ENCODE measurements at places on chromosomes 2 and 18. TPM values are rescaled to one million over a fixed set of nuclear protein-coding genes. Genes with fewer than 3 reads are reported as not detected.

The SLC8A1 gene
- 112 TPM for total RNA-seq

The IL1RL1 gene
- total RNA-seq = 4.9 TPM

The RTP5 gene
- total RNA-seq = not detected

The TSPYL6 gene
- 0.25 TPM for total RNA-seq

The PTH2R gene
- total RNA-seq = 0.33 TPM

The HOXD1 gene
- not detected for total RNA-seq

The CFAP65 gene
- not detected for total RNA-seq

The HPCAL1 gene
- 6.5 TPM for total RNA-seq

The FOSL2 gene
- 44.4 TPM for total RNA-seq

The CYP26B1 gene
- total RNA-seq = 2.5 TPM

The LIPG gene
- 3.2 TPM for total RNA-seq

The DCDC2C gene
- total RNA-seq = not detected

The CDH20 gene
- total RNA-seq = 0.09 TPM

The CNDP1 gene
- total RNA-seq = not detected

The MXD1 gene
- total RNA-seq = 4.0 TPM

The TUBA3E gene
- not detected for total RNA-seq

The STAT1 gene
- total RNA-seq = 116 TPM

All from fibroblast of the aortic adventitia (primary cell).